ENCODE measurements at places on chromosomes 2 and 18. TPM values are rescaled to one million over a fixed set of nuclear protein-coding genes. Genes with fewer than 3 reads are reported as not detected.
A peak's percentile ranks its signal among the peaks of the same experiment; 100 is the strongest.

MEIS1 gene
- not detected for total RNA-seq

RAX gene
- total RNA-seq, result 0.32 TPM

DYNAP gene
- total RNA-seq, result not detected

NTSR2 gene
- total RNA-seq, result not detected

SALL3 gene
- not detected for total RNA-seq

KLHL41 gene
- total RNA-seq, result not detected

DNA sequence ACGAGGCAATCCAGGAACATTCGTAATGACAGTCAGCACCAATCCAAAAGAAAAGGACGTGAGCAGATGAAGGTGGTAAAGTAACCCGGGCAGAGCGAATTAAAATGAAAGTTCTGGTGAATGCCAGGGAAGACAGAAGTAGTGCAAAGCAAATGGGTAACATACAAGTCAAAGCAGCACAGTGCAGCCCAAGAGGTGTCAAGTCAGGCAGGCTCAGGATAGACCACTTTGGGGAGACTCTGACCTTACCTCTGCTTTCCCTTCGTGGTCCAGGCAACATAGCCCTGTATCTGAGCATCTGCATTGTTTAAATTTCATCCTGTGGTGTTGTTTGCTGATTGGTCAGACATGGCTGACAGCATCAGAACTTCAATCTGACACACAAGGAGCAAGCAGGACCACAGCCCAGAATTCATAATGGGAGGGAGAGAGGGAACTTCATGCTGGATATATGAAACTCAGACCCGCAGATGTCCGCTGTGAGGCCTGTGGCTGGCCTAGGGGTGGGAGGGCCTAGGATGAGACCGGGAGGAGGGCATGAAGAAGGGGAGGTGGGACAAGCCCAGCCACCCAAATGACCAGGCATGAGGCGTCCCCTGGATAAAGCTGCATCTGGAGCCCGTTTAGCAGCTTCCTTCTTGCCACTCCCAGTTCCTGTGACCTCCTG, 285.7 kb downstream of the TCF4 start:
- DNase-seq, result no peak

- DNase-seq, result peak; percentile 83
Observed at GRCh38 chr2:2057125-2057721, 273.9 kb downstream of the MYT1L start.

- no peak for DNase-seq
Observed at GRCh38 chr2:96933305-96934181, 52.8 kb downstream of the FAM178B start.

DNA sequence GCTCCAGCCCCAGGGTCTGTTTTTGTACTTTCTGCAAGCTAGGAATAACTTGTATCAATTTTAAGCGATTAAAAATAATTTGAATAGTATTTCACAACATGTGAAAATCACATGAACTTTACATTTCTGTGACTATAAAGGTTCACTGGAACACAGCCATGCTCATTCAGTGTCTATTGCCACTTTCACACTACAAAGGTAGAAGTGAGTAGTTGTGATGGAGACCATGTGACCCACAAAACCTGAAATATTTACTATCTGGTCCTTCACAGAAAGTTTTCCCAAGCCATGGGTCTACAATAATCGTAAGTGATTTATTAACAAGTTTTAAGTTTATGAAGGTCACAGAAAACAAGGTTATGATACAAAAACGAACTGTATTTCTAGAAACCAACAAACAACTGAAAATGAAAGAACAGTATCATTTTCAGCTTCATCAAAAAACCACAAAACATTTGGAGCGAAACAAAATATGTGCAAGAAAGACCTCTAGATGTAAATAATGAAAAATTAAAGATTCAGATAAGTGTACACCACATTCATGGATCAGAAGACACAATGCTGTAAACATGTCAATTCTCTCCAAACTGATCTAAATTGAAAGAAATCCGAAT, 68.9 kb upstream of the DNER start:
- no peak for DNase-seq

DNA sequence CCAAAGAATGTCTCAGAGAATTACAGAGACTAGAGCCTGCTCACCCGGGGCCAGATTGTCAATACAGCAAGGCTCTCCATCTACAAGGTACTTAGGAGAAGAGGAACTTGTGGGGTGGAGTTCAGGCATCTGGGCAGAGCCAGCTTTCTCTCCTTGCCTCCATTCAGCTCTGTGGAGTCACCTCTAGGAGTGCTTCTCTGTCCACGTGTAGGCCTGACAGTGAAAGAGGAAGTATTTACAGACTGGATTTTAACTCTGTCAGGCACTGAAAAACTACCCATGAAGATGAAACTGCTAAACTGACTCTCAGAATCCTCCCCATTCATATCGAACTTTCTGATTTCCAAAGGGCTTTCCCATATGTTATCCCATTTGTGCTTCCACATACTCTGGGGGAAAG, 315.6 kb downstream of the SETBP1 start:
- DNase-seq, result no peak

- no peak for DNase-seq
Observed at GRCh38 chr18:66993492-66993891, 389.6 kb upstream of the CDH19 start.

- DNase-seq, result no peak
Observed at GRCh38 chr2:85436836-85437487, 18.4 kb downstream of the SH2D6 start.

DNA sequence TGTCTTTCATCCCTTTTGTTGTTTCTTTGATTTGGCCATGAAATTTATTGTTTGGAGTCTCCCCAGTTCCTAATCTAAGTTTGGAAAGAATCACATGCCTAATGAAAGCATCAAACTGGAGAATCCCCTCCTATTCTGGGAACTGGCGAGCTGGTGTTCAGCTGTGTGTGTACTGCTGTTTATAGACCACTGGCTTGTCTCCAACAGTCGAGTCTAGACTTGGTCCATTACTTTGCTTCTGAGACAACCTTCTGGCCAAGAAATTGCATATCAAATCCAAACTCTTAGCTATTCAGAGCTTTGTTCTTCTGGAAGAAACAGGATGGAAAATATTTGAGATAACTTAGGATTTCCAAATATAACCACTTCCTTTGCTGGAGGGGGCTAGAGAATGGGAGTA, 111.5 kb upstream of the THSD7B start:
- DNase-seq, result no peak

GRCh38 chr2:83168377-83168776, 1290.7 kb downstream of the SUCLG1 start:
- no peak for DNase-seq

Data from activated T-helper 2 cell treated with anti-CD3 and anti-CD28 coated beads, Interferon-gamma antibody, Interleukin-2, Interleukin-4, amounts not matched to agents 10 μg/mL and 5 μg/mL and 100 μg/mL, durations not matched to agents 14 hours and 24 hours and 36 hours (primary cell).